Activated naive CD8-positive, alpha-beta T cell treated with anti-CD3 and anti-CD28 coated beads, Interleukin-2, amount 10 ng/mL, durations not matched to agents 7 days and 5 days (primary cell): ENCODE measurements at places on chromosomes 3 and 15. TPM values are rescaled to one million over a fixed set of nuclear protein-coding genes. Genes with fewer than 3 reads are reported as not detected.

DNA sequence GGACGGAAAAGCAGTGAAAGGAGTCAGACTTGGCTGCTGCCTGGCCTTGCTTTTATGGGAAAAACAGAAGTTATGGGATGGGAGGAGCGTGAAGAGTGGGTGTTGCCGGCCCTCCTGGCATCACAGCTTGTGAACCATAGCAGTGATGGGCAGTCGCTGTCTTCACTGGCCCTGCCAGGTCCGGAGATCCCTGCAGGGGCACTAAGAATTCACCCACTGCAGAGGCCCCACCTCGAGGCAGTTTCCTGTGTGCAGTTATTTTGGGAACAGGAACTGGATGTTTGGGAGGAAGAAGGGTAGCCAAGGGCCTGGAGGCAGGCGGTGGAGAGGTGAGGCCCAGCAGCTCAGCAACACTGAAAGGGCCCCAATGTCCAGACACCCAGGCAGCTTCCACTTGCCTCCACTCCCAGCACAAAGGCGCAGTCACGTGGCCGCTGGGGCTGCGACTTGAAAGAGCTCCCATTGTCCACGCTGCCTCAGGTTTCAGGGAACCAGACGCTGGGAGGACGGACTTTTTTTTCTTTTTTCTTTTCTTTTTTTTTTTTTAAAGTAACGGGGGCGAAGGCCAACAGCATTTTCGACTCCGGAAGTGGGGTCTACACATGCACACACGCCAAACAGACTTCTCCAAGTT is 255.6 kb downstream of the ZNF621 start:
- no peak for DNase-seq

MST1R gene
- 1.7 TPM for total RNA-seq

GRCh38 chr3:156388497-156389448 is 166.1 kb downstream of the SSR3 start:
- DNase-seq: no peak

- no peak for DNase-seq
Observed at GRCh38 chr15:43093026-43093425, 12.8 kb downstream of the UBR1 start.

DNA sequence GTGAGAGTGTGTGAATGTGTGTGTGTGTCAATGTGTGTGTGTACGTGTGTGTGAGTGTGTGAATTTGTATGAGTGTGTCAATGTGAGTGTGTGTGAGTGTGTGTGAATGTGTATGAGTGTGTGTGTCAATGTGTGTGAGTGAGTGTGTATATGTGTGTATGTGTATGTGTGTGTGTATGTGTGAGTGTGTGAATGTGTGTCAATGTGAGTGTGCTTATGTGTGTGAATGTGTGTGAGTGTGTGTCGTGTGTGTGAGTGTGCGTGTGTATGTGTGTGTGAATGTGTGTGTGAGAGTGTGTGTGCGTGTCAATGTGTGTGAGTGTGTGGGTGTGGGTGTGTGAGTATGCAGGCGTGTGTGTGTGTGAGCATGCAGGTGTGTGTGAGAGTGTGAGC is 93.5 kb upstream of the ALDH1A3 start:
- DNase-seq: no peak

DNA sequence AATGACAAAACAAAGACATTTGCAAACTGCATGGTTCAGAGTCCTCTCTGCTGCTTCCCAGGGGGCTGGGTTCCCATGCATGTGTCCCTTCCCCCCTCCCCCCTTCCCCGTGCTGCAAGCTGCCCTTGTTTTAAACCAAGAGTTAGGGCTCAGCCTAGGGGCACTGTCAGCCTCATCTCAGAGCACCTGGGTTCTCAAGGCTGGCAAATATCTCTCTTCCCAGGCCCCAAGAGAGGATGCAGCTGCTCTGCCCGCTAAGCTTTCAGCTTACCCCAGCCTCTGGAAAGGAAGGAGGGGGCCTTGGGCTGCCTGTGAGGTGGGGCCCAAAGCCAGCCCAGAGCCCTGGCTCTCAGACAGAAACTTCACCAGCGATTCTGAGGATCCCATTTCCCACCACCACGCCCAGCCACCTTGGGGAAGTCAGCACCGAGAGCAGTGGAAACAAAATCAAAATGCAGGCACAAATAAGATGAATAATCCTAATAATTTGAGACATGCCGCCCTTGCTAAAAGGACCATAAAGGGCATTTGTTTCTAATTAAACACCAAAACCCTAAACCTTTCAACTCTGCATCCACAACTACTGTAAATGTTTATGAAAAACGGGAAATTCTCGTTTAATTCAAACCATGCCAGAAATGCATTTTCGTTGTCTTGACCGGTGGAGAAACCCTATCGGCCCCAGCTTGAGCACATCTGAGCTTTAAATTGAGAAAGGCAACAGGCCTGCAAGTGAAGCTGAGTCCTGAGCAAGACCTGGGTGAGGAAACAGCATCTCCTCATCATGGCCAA is 67.7 kb upstream of the WNT5A start:
- no peak for DNase-seq

GRCh38 chr3:3998140-3998922 is 199.1 kb downstream of the LRRN1 start:
- DNase-seq: no peak
